ENCODE measurements at places on chromosomes 11 and 22. TPM values are rescaled to one million over a fixed set of nuclear protein-coding genes. Genes with fewer than 3 reads are reported as not detected.

GRCh38 chr11:104798789-104799188 lies 99.5 kb downstream of the CASP12 start:
- no peak for DNase-seq

TSPAN18 gene
- total RNA-seq, result 0.90 TPM

TMEM121B gene
- total RNA-seq, result 0.04 TPM

OR10V1 gene
- total RNA-seq, result not detected

ANO5 gene
- total RNA-seq, result not detected

TMEM134 gene
- total RNA-seq, result 69.7 TPM

DNA sequence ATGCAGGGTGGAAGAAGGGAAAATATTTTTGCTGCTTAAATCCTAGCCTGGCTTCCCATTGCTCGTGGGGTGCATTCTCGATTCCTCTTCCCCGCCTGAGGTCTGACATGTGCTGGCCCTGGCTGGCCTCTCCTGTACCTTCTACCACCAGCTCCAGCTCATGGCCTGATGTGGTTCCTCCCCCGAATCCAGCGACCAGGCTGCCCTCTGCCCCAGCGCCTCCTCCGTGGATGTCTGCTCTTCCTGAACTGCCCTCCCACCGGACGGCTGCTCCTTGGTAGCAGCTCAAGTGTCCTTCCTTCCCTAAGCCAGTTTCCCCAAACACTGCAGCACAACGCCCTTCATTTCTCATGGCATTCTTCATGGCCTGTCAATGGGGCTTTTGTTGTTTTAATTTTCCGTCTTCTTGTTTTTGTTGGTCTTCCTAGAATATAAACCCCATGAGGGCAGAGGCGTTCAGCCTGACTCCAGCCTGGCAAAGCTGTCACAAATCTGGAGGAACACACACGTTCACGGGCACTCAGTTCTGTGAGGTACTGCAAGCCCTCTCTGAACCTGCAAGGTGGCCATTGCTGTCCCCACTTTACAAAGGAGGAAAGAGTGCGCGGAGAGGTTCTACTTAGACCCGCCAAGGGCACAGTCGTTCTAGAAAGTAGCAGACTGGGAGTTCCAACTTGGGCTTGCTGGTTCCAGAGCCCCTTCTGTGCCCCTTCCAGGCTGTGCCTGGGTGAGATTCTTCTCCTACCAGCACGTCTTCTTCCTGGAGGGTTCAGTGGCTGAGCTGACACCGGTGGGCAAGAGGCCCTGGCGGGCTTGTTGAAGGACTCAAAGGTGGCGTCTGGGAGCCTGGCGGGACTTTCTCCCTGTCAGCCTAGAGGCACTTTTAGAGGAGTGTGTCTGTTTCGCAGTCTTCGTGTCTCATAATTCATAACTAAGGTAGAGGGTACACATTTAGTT lies 953 bp upstream of the LRP5 start:
- no peak for DNase-seq

ROM1 gene
- total RNA-seq, result 0.45 TPM

- DNase-seq, result no peak
Observed at GRCh38 chr22:35446365-35446764, 46.4 kb downstream of the MCM5 start.

GRCh38 chr11:66002648-66003225 lies 434 bp downstream of the BANF1 start:
- DNase-seq, result no peak

KLHDC7B gene
- total RNA-seq, result 9.8 TPM

- DNase-seq, result no peak
Observed at GRCh38 chr11:94635072-94635471, 67.9 kb downstream of the PIWIL4 start.

GRCh38 chr22:37433786-37434185 lies 6.5 kb upstream of the ELFN2 start:
- no peak for DNase-seq

RIBC2 gene
- total RNA-seq, result not detected

DNA sequence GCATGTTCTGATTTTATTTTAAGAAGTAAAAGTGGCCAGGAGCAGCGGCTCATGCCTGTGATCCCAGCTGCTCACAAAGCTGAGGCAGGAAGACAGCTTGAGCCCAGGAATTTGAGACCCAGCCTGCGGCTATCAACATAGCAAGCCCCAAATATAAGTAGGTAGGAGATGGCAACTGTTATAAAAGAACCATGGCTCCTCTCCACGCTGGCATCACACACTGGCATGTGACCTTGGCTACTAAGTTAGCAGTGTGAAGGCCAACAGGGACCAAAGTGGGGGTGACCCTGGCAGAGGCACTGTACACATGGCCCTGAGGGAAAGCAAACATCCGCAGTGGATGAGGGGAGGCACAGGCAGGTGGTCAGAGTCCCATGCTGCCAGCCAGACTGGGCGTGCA lies 33.0 kb downstream of the TPST2 start:
- DNase-seq, result no peak

- DNase-seq, result no peak
Observed at GRCh38 chr11:12223771-12224536, 113.6 kb downstream of the MICAL2 start.

POU2AF2 gene
- total RNA-seq, result not detected

DNA sequence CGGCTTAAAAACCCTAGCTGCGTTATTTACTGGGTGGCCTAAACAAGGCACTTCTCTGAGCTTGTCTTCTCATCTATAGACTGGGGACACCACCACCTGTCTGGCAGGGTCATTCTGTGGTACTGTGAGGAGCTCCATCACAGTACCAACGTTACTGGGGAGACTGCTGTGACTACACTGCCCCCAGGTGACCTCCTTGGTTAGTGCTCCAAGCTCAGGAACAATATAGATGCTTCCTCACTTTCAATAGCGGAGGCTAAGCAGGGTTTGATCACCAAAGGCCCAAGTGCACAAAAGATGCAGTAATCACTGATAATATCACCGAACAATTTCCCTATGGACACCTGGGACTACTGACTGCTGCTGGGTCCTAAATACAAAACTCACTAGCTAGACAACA lies 18.8 kb downstream of the PRPF19 start:
- DNase-seq, result peak; percentile 79

NLRP10 gene
- total RNA-seq, result not detected

GGTLC2 gene
- not detected for total RNA-seq

PARVA gene
- not detected for total RNA-seq

DNA sequence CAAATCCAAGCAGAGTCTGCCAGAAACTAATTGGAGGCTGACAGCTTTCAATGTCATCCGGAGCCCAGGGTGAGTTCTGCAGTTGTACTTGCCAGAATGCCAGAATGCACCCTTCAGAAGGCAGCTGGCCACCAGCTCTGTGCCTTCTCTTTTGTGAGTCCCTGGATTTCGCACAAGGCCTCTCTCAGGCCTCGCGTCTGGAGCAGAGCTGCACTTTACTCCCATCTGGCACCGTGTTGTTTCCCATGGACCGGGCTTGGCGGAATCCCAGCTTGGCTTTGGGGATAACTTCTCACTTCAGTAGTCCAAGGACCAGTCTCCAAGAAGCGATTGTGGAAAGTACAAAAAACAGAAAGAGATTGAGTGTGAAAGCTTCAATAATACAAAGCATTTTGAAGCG lies 451.3 kb upstream of the KIRREL3 start:
- DNase-seq, result no peak

DNA sequence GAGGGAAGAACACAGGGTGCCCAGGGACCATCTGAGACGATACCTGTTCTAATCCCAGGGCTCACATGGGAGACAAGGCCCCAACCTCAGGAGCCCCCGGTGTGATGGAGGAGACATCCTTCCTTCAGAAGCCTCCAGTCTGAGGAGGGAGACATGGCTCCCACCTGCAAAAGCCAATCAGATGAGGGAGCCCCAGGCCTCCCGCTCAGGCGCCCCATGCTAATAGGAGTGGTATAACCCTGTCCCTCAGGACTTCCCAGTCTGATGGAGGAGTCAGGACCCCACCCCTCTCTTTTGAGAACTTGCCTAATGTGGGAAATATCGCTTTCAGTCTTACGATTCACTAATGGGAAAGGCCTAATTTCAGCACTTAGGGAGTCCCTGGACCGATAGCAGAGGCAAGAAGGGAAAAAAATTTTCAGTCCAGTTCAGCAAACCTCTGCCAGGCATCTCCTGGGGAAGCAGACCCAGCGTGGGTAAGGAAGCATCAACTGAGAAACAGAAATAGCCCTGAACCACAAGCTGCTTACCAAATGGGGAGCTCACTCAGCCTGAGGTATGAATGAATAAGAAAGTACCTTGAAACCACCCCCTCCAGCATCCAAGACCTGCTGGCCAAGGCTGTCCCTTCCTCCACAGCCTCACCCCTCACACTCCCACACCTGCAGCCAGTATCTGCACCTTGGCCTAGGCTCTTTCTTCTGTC lies 5.9 kb downstream of the ARRB1 start:
- DNase-seq, result no peak
